ENCODE measurements at places on chromosomes 1 and 21.

DNA sequence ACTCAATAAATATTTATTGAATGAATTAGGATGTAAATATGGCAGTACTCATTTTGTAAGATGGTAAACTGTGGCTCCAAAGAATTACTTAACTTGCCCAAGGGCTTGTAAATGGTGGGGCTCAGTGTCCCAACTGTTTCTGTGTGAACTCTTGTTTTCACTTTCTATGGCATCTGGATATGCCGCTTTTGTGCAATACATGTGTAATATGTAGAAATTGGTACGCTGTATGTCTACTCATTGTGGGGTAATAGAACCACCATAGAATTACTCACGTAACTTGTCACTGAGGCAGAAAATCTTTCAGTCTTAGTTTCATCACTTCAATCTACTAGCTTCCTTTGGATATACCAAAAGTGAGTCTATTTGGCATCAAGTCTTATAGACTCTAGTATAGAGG, 977 bp downstream of the PRPF3 start:
- no peak for DNase-seq

DNA sequence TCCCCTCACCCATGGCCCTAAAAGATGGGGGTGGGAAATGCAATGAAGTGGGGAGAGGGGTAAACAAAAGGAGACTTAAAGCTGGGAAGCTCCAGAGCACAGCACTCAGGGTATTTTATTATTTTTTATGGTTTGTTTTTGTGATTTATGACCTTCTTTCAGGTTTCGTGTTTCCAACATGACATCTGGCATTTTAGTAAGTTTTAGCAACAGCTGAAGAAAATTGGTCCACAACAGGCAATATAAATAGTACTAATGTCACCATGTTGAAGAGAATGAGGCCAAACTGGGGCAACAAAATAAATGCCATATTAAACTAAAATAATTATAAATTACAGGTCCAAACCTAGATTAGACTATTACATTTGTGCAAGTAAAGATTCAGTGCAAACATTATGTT, 56.3 kb downstream of the TBX15 start:
- DNase-seq = no peak

DNA sequence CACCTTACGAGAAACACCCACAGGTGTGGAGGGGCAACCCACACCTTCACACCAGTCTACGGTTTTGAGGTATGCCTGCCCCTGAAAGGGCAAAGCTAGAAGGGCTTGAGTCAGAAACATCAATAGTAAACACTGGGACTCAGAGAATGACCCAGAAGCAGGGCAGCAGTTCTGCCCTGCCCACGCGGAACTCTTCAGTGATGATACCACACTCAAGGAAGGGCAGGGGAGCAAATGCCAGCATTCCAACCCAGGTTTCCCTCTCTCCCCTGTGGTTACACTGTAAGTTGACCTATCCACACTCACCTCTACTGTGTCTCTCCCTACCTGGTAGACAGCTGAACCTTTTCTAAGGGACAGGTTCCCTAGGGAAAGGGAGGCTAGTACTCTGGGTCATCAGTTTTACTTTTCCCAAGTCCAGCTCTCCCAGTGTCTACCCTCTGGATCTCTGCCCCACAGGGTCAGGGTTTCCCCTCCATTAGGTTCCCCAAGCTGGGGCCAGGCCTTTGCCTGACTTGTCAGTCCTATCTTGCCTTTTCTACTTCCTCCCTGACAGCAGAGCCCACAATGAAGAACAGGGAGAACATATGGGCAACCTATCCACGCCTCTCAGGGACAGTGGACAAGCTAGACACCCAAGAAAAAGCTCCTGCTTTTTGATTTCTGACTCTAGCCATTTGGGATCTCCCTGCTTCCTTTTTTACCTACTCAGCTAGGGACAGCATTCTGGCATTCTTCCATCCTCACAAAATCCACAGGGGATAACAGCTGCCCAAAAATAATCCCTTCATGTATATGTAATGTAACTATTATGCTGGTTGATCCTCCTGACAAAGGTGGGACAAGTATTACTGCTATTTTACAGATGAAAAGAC, 3.0 kb downstream of the F11R start:
- DNase-seq = no peak

DNA sequence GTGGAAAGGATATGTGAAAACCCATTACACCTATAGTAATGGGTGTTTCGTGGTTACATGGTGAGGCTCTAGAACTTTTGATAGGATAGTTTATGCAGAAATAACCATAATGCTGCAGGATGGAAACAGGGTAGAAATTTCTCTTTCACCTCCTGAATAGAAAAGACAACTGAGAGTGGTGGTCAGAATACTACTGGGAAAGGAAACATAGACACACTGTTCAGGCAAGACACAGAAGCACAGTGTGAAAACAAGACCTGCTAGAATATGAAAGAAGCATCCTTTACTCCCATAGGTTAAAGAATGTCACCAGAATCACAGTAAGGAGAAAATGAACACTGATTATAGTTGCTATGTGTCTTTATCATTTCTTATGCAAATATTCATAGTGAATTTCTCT, 496.6 kb downstream of the DPYD start:
- no peak for DNase-seq

GRCh38 chr1:9322661-9323244, 30.1 kb downstream of the SPSB1 start:
- no peak for DNase-seq

DNA sequence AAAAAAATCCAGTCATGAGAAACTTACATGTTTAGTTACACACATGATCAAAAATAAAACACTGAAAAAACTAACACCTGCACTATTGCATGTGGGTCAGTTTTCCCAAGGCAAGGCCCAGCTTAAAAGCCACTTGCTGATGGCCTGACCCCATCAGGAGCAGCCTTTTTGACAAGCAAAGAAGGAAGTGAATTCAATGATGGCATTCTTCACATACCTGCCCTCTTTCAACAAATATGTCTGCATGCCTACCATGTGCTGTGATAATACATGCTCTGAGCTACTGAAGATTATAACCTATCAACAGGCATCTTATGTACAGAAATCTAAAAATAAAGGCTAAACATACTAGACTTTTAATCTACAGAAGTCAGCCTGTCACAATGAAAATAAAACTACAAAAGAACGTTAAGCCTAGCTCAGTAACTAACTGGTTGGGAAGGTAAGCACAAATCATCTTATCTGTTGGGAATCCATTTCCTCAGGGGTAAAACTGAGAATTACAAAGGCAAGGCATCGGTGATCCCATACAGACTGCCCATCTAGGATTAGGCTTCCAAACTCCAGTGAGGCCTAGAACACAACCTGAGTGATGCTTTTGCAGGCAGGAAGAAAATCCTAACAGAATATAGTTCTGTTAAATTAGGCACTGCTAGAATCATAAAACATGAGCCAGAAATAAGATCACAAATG, 14.5 kb downstream of the SORT1 start:
- no peak for DNase-seq

DNA sequence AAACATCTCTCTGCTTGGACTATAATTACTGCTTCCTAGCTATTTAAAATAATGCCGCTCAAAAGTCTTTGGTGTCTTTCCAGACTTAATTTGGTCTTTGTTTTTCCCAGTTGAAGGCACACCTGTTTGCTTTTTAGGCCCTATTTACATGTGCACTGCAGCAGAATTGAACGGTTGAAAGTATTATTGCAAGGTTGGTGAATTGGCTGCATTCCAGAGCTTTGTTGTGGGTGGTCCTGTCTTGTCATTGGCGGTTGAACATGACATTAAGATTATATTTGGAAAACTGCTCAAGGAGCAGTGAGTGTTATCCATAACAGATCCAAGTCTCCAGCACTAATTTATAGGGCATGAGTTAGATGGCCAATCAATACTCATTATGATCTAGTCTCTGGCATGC, 656.3 kb downstream of the PTPRC start:
- no peak for DNase-seq

DNA sequence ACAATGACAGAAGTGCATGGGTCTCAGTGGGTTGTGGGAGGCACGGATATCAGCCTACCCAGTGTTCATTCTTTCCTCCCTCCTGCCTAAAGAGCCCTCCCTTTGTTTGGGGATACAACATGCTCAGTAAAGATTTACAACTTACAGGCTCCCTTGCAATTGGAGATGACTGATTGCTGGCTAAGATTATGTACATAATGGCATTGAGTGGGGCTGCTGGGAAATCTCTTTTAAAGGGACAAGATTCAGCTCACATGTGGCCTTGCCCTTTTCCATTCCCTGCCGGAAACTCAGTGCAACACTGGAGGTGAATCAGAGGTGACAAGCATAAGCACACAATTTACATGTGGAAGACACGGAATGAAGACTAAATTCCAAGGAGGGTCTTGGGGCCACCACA, 83.7 kb upstream of the CHRM3 start:
- DNase-seq = no peak

DNA sequence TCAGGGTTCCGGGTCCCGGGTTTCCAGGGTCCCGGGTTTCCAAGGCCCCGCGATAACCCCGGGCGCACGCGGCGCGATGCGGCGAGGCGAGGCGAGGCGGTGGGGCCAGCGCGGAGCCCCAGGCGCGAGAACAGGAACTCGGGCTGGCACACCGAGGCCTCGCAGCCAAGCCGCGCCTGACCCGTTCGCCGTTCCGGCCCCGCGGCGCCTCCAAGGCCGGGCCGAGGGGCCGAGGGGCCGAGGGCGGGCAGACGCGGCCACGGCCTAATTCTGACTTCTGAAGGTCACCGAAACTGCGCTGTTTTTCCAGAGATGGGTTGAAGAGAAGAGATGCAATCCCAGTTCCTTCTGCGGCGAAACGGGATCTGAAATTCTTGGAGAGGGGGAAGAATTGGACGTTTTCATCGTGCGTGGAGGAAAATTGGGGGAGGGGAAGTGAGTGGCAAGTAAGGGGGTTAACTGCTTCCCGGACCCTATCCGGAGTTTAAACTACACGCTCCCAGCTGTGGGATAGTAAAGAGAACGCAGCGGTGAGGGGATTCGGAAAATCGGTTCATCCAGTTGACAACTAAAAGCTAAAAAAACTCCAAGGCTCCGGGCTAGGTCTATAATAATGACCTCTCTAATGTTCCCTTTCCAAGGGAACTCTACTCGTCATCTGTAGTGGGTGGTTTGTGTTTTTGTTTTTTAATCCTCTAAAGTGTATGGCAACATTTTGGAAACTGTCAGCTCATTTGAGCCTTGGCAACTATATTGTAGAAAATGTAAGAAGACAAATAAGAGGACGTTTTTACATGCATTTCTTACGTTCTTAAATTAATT, 8.2 kb downstream of the TBX15 start:
- DNase-seq = no peak

- DNase-seq = no peak
Measured at GRCh38 chr1:42153624-42154023, 414 bp downstream of the GUCA2B start.

GRCh38 chr1:67674260-67675011, 10.6 kb upstream of the GADD45A start:
- DNase-seq = no peak

DNA sequence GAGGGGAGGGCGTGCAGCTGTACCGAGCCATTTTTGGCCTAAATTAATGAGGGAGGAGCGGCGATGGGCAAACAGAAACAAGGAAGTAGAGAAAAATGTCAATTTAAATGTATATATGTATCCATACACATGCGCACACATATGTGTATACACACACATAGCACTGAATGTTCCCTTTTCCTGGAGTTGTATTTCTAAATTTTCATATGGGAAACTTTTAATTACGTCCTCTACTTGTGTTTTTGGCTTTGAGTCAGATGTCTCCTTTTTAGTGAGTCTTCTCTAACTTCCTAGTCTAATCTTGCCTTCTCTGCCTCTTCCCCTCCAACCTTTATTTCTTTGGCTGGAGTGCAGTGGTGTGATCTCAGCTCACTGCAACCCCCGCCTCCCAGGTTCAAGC, 15.4 kb upstream of the CYYR1 start:
- DNase-seq = no peak

GRCh38 chr1:30571380-30571779, 152.0 kb downstream of the MATN1 start:
- no peak for DNase-seq

GRCh38 chr1:59238333-59238934, 58.5 kb upstream of the FGGY start:
- no peak for DNase-seq

DNA sequence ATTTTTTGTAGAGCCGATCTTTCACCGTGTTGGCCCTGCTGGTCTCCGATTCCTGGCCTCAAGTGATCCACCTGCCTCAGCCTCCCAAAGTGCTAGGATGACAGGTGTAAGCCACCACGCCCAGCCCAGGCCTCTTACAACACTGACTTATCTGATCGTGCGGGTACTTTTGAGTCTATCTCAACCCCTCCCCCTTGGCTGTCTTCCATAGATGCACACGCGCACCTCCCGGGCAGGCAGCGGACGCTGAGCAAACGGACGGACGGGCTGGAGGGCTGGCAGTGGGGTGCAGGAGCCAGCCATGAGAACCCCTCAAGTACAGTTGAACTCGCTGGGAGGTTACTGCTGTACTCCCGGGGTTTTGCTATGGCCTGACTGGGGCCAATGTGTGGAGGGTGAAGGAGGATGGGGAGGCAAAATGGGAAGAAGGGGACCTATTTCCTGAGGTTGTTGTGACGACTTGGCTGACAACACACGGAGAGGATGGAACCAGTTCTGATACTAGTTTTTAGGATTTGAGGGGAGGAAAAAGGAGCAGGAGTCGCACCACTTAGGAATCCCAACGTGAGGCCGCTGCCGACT, 959 bp downstream of the CD58 start:
- DNase-seq = no peak

GRCh38 chr1:235648407-235648907, 1.1 kb downstream of the GNG4 start:
- DNase-seq = no peak

DNA sequence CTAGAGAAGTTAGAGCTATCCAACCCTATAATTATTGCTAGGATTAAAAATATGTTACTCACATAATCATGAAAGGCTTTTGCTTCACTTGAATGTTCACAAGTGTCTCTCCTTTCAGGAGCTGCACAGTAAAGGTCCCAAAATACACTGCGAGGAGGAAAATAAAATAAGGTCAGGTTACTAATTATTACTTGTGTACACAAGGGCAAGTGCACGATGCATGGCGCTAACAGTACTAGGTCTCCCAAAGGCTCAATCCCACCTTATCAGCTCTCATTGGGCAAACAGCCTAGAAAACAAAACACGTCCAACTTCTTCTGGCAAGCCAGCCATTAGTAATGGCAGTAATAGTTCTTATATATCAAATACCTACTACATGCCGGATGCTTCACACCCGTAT, 4.4 kb downstream of the SSBP3 start:
- DNase-seq = no peak

- no peak for DNase-seq
Measured at GRCh38 chr1:234149217-234149616, 224.0 kb upstream of the COA6 start.

DNA sequence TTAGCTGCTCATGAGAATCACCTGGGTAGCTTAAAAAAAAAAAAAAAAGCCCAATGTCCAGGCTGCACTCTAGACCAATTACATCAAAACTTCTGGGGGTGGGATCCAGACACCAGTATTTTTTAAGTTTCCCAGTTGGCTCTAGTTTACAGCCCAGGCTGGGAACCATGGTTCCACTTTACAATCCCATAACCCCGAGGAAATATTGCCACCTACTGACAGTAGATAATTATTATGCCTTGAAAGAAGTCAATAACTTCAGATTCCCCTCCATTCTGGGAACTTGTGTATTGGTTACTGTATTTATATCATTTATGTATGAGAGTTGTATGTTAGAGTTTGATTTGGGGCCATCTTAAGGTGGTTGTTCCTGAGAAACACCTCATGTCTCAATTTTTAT, 100.2 kb downstream of the SPATA46 start:
- no peak for DNase-seq
